GM19239 (cell line): ENCODE measurements at places on chromosomes 4 and X.

- peak; percentile 0 for DNase-seq
These were observed 64.6 kb downstream of the CNKSR2 start for GRCh38 chrX:21438792-21439191.

- DNase-seq, result no peak
These were observed 908 bp downstream of the PCDH10 start for GRCh38 chr4:133149932-133150471.

DNA sequence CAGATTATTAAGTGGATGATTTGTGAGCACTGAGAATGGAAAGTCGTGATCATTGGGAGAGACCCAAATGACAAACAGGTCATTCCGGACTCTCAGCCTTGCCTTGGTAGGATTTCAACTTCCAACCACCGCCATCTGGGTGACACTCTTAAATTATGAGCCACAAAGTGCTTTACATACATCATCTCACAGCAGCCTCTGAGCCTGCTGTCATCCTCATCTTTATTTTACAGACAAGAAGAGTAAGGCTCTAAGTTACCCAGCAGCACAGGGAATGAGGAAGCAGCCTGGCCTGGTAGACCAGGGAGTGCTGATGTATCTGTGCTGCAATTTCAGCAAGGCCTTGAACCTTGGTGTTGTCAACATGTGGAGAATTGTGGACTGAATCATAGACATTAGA, 105.8 kb upstream of the TRIM2 start:
- no peak for DNase-seq

- no peak for DNase-seq
These were observed 88.2 kb downstream of the SCD5 start for GRCh38 chr4:82710197-82710929.

- DNase-seq, result no peak
These were observed 797 bp downstream of the CD99L2 start for GRCh38 chrX:150897421-150898320.

DNA sequence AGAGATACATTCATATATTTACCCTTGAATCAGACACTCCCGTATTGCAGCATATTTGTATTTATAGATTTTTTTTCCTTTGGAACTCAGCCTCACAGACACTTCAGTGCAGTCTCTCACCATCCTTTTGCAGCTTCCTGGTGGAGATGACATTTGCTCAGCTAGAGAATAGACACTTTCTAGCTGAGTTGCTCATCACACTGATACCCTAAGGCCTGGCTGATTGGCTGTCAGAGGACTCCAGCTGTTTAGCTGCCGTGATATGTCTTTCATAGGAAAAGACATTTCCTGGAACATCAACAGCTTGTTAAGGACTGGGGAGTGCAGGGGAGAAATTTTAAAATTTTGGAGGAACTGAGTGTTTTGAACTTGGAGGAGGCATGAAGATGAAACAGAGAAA, 429.6 kb downstream of the SMARCA1 start:
- no peak for DNase-seq

DNA sequence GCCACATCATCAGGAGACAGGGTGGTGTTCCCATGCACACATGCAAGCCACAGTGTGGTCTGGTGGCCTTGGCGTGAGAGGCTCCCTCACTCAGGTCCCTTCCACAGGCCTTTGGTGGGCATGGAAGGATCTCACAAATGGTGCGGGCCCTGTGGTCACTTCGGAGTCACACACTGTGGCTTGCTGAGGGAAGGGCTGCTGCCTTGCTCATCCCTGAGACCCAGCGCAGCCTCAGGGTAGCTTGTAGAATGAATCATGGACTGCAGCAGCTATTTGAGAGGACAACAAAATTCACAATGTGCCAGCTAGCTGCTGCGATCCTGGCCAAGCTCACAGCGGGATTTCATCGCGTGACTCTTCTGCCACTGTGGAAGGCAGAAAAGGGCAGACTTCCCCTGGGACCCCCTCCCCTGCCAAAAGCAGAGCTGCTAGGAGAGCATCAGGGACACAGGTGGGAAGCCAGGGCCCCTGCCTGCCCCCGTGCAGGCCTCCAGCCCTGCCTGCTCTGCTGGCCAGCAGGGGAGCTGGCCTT, 106.4 kb downstream of the ABLIM2 start:
- no peak for DNase-seq

DNA sequence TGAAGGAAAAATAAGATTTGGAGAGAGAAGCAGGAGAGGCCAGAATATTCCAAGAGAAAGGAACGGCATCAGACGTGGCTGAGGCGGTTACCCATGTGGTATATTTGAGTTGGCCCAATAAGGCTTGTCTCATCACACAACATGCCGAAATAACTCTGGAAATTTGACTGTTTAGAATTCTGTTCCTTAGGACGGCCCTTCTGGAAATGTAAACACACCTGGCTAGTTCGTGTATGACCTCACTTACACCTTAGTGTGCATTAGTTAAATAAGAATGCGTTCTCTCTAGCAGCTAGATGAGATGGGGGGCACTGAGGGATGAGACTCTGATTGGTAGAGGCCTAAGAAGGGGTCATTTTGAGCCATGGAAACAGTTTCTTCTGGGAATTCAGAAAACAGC, 33.2 kb upstream of the PLAC1 start:
- no peak for DNase-seq

- DNase-seq, result no peak
These were observed 98.8 kb upstream of the METTL14 start for GRCh38 chr4:118586357-118586790.

DNA sequence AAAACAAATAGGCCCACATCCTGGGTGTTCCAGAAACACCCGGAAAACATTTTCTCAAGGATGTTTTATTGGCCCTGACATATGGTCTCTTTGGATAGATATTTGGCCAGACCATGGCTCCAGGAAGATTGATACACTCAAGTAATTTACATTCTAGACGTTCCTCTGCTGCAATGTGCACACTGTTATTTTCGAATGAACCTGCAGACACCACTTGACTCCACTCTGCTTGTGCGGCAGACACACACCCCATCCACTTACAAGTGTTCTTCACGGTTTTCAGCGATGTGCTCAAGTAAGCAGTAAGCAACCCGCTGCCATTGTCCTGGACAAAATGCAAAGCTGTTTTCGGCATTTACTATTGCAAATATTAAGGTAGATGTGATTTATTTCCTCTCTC, 12.0 kb upstream of the GPM6A start:
- DNase-seq, result no peak

DNA sequence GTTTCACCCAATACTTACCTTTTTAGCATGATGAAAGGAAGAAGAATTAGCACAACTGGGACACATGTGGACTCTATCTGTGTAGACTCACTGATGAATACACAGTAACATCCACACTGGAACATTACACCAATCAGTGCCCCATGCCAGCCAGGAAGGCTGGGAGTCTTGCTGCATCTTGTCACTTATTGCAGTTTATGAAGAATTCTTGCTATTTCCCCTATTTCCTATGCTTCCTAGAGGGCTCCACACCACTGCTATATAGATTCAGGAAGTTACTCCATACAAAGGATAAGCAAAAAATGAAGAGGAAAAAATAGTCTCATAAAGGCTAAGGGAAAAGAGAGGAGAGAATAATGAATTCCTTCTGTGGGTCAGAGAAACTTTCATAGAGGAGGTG, 201.0 kb downstream of the CAMK2D start:
- DNase-seq, result no peak

DNA sequence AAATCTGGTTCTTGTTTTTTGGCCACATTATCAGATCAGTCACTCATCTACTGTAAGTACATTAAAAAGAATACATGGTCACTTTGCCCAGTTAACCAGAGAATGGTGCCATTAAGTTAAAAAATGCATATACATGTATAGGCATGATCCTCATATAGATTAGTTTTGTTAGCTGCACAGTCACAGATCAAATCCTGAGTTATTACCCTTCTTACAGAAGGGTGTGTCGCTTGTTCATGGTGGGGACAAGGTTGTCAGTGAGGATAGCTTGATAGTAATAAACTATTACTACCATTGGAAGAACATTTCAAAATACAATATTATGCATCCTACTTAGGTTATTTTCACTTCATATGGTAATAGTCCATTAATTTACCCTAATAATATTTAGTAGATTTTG, 48.5 kb downstream of the GALNT7 start:
- DNase-seq, result no peak

DNA sequence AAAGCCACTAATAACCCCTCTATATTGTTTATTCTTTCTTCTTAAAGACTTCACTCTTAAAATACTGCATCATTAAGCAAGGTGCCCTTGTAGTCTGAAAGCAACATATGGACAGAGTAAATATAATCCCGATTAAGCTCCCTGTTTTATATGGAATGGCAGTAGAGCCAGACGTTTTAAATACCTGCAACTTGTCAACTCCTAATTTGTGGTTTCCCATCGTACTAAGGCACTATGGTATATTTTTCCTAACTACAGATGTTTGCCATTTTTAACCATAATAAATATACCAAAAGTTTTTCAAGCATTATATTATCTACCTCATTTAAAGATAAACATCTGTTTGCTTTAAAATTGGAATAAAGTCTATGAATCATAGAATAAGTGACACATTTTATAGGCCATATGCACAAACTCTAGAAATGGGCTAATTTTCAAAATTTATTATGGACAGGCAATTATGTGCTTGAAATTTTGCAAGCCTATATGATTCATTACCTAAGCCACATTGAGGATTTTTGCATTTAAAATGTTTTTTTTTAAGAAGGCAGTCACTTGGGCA, 194.6 kb downstream of the FRMPD4 start:
- no peak for DNase-seq

DNA sequence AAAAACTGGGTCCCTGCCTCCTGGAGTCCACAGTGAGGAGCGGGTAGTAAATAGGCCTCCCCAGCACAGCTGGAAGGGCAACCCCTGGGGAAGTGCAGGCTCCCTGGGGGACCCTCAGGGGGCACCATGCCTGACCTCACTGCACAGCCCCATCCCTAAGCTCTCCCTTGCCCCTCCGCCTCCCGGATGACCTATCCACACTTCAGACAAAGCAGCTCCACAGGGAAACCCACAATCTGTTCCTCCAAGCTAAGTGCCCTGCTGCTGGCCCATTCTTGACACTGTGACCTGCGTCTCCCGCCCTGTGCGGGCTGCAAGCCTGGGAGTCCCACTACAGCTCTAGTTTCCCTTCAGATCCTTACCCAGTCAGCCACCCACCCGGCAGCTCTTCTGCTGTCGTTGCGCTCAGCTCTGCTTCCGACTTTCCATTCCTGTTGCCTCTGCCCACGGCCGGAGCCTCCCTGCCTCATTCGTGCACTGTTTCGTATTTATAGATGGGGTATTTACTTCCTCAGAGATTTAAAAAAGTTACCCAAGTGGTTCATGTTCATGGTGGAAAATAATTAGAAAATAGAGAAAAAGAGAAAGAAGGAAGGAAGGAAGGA, 47.0 kb upstream of the STOX2 start:
- DNase-seq, result no peak

GRCh38 chr4:71570492-71570891, 213.4 kb downstream of the GC start:
- DNase-seq, result no peak

DNA sequence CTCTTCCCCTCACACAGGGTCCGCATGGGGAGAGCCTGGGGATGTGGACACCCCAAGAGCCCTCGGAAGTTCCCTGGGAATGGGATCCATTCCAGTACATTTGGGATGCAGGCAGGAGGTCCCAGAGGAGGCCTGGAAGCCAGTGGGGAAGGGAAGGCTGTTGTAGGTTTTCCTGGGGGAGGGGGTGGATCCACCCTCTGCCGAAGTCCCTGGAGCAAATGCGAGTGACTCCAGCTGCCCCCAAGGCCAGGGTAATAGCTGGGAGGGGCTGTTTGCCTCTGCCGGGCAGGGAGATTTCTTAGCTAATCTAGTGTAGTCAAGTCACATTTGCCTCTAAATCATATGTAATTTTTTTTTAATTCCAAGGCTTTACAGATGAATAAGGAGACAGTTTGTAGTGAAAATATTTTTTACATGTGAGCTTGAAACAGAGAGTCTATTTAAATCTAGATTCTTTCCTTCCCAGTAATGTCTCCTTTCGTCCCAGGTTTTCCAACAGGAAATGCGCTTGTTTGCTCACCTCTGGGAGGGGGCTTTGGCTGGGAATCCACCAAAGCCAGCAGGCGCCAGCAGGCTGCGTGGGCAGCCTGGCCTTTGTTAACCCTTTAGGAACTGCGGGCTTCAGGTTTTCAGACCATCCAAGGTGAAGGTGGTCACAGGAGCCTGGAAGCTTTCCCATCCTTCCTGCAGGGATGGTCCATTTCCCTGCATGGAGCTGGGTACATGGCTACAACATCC, 26.8 kb downstream of the SH3TC1 start:
- no peak for DNase-seq

DNA sequence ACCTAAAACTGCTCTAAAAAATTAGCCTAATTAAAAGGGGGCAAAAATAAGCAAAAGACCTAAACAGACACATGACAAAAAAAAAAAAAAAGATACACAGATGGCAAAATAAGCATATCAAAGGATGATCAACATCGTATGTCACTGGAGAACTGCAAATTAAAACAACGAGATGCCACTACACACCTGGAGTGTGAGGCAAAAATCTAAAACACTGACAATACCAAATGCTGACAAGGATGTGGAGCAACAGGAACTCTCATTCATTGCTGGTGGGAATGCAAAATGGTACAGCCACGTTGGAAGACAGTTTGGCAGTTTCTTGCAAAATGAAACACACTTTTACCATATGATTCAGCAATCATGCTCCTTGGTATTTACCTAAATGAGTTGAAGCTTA, 64.2 kb downstream of the RWDD4 start:
- DNase-seq, result no peak

DNA sequence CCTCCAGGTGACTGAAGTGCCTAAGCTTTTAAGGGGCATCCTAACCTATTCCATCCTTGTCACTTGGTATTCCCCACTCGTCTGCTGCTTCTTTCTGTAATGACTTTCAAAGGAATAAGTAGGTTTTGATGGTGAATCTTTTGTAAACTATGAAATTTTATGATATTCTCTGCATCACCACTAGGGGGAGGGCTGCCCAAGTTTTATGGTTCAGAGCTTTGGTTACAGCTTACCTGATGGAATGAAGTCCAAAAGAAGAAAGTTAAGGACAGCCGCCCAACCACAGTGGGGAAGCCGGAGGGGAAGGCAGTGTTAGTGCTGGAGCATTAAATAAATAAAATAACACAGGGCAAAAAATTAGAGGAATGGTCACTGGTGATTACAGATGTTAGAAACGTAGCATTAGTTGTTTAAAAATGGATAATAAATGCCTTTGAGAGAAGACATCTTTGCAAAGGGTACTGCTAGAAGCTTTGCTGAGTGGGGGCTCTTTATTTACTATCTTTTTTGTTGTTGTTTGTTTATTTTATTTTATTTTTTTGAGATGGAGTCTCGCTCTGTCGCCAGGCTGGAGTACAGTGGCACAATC, 204.9 kb downstream of the GBA3 start:
- DNase-seq, result peak; percentile 4

GRCh38 chrX:55056820-55057674, 17.8 kb upstream of the PAGE2B start:
- no peak for DNase-seq

DNA sequence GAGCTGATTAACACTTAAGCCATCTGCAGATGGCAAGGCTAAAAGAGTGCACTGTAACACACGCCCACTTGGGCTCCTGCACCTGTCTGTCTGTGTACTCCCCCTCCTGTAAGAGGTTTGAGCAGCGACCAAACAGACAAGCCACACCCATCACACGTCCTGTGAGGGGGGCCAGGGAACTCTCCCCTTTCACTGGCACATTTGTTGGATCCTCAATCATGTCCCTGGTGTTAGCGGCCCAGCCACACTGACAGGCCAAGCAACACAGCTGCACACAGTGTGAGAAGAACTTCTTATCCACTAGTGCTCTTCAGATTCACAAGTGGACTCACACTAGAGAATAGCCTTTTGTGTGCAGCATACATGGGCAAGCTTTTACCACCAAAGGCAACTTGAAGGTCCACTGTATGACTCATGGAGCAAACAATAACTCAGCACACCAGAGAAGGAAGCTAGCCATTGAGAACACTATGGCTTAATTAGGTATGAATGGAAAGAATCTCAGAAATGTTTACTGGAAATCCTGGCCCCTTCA, 29.1 kb upstream of the UTP14A start:
- DNase-seq, result no peak
